ENCODE measurements at places on chromosomes 7 and 10.

DNA sequence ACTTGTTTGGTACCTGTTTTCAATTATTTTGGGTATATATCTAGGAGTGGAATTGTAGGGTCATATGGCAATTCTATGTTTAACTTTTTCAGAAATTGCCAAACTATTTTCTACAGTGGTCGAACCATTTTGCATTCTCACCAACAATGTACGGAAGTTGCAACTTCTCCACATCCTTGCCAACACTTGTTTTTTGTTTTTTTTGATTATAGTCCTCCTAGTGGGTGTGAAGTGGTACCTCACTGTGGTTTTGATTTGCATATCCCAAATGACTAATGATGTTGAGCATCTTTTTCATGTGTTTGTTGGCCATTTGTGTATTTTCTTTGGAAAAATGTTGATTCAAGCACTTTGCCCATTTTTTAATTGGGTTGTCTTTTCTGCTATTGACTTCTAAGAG lies 122.1 kb downstream of the RPS24 start:
- DNase-seq: no peak

DNA sequence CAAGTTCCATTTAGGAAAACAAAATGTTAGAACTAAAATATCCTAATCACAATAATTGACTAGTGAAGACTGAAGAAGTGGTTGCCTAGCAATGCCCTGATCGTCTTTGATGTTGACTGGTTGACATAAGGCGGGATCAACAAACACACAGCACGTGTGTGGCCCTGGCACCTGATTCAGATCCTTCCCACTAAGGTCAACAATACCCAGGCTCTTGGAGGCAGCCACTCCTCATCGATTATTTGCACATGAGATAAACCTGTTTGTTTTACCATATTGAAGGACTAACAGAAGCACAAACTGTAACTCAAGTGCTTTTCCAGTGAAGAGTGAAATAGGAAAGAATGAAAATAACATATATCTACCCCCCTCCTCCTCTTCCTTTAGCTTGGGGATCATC lies 15.6 kb downstream of the FANK1 start:
- DNase-seq: no peak

DNA sequence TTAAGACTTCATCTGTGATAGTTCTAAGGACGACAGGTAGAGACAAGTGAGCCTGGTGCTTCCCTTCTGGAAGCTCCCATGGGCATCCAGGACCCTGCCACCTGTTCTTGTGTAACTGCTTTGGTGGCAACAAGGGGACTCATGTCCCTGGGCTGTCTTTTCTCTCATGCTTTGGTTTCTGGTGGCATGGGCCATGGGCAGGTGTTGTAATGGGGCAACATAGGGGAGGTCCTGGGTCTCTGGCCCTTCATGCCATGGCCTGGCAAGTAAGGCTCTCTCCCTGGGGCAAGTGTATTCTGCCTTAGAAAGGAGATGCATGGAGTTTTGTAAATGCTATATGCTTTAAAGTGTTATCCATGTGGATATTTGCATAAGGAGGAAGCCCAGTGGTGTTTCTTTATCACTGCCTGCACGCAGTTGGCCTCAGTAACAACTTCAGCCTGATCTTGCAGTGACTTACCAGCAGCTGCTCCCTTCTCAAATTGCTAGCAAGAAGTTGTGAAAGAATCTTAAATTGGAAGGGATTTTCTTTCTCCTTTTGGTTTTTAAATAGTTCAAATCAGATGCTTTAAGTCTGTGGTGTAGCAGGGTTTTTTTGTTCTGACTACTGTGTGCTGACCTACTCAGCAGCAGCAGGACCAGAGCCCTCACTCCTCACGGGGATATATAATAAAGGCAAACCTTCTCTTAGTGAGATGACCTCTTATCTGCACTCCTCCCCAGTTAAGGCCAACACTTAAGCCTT lies 39.9 kb downstream of the OGDH start:
- no peak for DNase-seq

GRCh38 chr7:127770885-127771284 lies 118.9 kb downstream of the SND1 start:
- no peak for DNase-seq

- no peak for DNase-seq
These were observed 136.0 kb downstream of the SRI start for GRCh38 chr7:88083883-88084282.

DNA sequence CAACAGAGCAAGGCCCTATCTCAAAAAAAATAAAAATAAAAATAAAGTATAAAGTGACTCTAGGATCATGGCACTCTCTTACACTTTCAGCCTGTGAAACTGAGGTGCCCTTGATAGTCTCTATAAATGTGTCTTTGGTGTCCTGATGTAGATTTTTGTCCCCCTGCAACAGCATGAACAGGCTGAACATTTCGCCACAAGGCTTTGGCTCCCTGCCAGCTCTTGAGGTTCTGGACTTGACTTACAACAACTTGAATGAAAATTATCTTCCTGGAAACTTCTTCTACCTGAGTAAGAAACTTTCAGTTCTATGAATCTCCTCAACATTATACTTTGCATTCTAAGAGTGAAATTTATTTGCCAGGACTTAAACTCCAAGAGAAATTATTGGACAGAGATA lies 48.1 kb upstream of the BMS1 start:
- DNase-seq: no peak

- no peak for DNase-seq
These were observed 24.4 kb downstream of the MRPS33 start for GRCh38 chr7:140990193-140990962.

DNA sequence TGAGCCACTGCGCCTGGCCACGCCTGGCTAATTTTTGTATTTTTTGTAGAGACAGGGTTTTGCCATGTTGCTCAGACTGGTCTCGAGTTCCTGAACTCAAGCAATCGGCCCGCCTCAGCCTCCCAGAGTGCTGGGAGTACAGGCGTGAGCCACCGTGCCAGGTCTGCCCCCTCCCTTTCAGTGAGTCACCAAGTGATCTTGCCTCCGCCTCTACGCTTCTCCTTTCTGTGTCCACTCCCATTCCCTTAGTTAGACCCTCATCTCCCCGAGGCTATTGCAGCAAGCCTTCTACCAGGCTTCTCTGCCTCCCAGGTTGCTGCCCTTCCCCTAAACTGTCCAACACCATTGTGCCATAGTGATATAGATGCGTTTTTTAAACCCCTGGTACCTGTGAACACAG lies 32.9 kb downstream of the CDC123 start:
- no peak for DNase-seq

- no peak for DNase-seq
These were observed 174.8 kb downstream of the JAZF1 start for GRCh38 chr7:28005847-28006231.

- DNase-seq: no peak
These were observed 28.0 kb downstream of the SNX10 start for GRCh38 chr7:26319636-26320035.

- no peak for DNase-seq
These were observed 15.4 kb downstream of the LGI1 start for GRCh38 chr10:93773120-93773519.

DNA sequence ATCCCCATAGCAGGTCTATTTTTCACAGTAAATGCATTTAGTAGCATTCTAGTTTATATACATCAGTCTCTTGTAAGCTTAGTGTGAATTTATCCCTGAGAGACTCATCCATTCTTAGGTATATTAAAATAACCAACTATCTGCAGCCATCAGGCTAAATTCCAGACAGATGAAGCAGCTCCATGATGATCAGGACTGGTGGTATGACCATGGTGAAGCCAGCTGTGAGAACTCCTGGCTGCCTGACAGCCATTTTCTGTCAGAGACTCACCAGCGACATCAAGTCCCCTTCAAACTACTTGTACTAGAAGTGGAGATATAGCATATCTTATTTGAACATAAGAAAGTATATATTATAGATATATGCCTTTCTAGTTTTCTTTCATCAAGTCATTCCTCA lies 70.3 kb upstream of the GSDME start:
- no peak for DNase-seq

DNA sequence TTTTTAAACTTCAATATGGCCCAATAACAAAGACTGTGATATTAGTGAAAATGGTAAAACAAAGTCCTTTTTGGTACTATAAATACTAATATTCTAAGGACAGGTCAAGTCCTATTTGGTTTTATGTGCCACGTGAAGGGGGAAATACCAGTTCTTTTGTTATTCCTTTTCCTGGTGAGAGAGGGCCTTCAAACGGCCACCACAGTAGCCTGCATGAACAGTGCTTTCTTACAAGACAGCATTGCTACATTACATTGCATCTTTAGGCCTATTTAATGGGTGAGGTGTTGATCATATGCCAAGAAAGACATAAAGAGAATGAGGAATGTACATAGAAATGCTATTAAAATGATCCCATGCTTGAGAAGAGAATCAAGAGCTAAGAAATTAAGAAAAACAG lies 214.8 kb downstream of the LRRTM3 start:
- no peak for DNase-seq

DNA sequence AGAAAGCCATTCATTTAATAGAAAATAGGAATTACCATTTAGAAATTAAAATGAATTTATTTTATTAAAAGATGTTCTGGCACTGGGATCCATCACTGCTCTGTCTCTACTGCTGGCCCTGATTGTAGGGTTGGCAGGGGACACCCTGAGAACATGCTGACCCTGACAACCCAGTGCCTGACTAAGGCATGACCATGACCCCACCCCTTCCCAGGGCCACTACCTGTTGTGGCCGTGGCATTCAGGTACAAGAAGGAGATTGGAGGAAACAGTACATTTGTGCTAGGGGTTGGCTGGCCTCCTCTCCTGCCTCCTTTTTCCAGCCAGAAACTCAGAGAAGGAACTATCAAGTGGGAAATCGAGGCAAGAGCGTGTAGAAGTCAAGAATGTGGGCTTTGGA lies 197.0 kb upstream of the ZMIZ1 start:
- DNase-seq: no peak

- no peak for DNase-seq
These were observed 24.9 kb upstream of the FAM3C start for GRCh38 chr7:121420976-121421375.

- no peak for DNase-seq
These were observed 43.3 kb downstream of the TAF3 start for GRCh38 chr10:7861509-7862120.

GRCh38 chr7:140326116-140326928 lies 72.0 kb downstream of the SLC37A3 start:
- DNase-seq: peak; percentile 17

- DNase-seq: no peak
These were observed 168.8 kb upstream of the PPP2R2D start for GRCh38 chr10:131731780-131732630.

GRCh38 chr7:121298831-121299239 lies 30.0 kb upstream of the WNT16 start:
- DNase-seq: no peak

DNA sequence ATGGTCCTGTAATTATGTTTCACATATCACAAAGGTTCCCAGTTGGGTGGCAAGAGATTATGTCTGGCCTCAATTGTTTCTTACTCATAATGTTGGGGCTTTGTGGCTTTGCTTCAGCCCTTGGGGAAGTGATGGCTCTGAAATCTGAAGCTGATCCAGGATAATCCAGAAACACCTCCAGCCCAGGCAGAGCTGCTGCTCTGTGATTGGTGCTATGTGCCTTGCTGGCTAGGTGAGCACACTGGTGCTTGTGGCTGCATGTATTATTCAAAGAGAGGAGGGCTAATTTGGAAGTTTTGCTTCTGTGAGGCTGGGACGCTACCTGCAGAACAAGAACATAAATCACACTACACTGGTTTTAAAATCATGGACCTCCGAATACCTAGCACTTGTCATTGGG lies 346.6 kb upstream of the MGMT start:
- no peak for DNase-seq

DNA sequence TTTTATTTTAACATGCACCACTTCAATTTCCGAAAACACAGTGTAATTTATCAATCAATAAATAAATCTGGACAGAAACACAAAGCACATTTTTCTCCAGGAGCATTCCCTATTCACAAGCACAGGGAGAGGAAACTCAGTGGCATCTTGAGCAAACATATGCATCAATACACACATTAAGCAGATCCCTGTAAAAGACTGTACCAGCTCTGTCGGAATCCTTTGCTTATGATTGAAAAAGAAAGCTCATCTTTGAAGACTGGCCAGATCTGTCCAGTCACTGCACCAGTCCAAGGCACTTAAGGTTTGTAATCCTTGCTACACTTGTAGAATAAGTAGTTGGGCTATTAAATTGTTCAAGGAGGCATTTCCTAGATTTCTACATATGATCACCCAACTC lies 343.9 kb downstream of the BMPER start:
- no peak for DNase-seq

DNA sequence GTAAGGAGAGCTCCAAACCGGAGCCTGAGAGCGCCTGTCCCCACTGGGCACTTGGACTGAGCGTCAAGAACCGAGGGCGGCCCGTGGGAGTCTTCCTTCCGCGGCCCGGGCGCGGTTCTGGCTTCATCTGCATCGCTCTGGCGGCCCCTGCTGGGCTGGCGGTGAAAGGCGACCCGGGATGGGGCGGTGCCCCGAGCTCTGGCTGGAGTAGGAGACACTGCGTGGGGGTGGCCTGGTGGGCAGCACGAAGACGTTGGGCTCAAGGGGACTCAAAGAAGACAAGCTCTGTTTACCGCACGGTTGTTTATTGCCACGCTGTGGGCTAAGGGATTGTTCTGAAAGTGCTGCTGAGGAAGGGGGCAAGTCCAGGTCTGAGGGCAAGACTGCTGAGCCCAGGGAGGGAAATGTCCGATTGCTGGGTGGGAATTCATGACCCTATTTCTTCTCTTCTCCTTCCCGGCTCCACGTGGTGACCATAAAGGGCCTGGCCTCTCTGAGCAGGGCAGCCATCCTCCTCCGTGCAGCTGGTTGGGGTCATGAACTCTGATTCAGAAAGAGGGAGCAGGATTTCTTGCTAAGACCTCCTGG lies 29.8 kb downstream of the PLAU start:
- DNase-seq: peak; percentile 68

- DNase-seq: peak; percentile 21
These were observed 73.3 kb downstream of the PRPF18 start for GRCh38 chr10:13659887-13660550.

- DNase-seq: no peak
These were observed 27.4 kb downstream of the COL1A2 start for GRCh38 chr7:94422136-94422535.

DNA sequence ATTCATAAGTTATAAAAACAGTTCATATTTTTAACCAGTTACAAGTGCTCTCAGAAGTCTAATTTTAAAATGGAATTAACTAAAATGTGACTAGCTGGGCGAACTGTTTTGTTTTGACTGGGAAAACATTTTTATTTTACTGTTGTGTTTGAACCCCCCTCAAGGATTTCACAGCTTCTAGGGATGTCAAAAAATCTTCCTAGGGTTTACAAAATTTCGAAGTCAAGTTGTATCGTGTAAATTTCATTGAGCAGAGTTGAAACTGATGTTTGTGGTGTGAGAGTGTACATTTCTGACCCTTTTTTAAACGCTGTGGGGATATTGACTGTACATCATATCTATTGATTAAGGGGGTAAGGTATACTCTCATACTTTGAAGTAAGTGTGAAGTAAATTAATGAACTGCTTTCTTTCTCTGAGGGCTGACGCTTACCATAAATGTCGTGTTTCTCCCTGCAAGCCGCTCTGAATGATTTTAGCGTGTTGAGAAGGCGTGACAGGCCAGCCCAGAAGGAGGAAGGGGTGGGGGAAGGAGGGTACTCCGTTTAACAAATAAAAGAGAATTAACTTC lies 1.8 kb upstream of the SP8 start:
- no peak for DNase-seq
